Activated CD4-positive, CD25-positive, alpha-beta regulatory T cell (primary cell): ENCODE measurements at places on chromosomes 7 and 10.

- no peak for DNase-seq
These were observed 1.1 kb downstream of the HTR5A start for GRCh38 chr7:155071121-155071651.

- no peak for DNase-seq
These were observed 114.2 kb downstream of the SPAG6 start for GRCh38 chr10:22459496-22459895.

DNA sequence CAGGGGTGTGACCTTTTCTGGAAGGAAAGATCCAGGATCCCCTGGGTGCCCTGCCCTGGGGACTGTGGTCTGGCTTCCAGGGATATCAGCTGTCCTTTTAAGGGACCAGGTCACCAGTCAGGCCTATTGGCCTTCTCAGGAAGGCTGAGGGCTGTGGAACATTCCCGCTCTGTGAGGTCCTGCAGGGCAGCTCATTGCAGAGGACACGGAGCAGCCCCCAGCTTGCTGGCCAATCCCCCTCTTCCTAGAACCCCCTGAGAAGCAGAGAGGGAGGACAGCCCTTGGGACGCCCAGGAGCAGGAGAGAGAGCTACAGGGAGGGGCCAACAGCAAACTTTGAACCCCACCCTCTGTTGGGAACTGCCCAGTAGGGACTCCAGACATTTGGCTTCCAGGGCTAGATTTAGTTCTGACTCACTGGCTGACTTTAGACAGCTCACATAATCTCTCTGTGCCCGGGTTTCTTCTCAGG is 67.9 kb upstream of the COL13A1 start:
- DNase-seq = no peak

DNA sequence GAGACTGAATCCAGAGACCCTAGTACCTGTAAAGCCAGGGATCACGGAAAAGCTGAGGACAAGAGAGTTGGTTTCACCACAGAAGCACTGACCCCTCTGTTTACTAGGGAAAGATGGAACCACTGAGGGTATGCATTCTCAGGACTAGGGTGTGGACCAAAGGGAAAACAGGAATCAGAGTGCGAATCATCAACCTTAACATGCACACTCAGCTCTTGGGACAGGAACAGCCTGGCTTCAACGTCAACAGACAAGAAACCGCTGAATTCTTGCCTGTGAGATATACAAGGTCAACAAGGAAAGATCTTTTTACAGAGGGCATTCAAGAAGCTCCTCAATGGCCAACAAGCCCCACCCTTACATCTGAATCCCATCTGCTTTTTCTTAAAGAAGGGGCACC is 14.9 kb downstream of the TNRC18 start:
- no peak for DNase-seq

GRCh38 chr10:116287906-116288501 is 15.0 kb upstream of the GFRA1 start:
- no peak for DNase-seq

DNA sequence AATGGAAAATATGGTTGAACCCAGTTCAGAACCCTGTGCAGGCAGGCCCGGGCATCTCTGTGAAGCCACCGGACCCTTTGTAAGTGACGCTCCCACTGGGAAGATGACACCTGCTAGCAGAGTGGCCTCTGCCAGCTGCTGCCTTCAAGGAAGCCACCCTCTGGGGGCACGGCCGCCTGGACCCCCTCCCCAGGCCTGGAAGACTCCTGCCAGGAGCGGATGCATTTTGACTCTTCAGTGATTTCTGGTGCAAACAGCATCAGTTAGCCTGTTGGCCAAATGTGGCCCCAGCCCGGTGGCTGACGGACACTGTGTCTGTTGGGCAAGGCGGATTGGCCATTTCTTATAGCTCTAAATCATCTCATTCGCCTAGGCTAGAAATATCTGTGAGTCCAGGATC is 514.1 kb upstream of the FOXK1 start:
- DNase-seq = no peak

GRCh38 chr7:12291870-12292269 is 80.8 kb downstream of the TMEM106B start:
- no peak for DNase-seq

- no peak for DNase-seq
These were observed 48.5 kb upstream of the NXPH1 start for GRCh38 chr7:8384901-8385300.

GRCh38 chr10:2953495-2953894 is 113.9 kb upstream of the PFKP start:
- DNase-seq = no peak

DNA sequence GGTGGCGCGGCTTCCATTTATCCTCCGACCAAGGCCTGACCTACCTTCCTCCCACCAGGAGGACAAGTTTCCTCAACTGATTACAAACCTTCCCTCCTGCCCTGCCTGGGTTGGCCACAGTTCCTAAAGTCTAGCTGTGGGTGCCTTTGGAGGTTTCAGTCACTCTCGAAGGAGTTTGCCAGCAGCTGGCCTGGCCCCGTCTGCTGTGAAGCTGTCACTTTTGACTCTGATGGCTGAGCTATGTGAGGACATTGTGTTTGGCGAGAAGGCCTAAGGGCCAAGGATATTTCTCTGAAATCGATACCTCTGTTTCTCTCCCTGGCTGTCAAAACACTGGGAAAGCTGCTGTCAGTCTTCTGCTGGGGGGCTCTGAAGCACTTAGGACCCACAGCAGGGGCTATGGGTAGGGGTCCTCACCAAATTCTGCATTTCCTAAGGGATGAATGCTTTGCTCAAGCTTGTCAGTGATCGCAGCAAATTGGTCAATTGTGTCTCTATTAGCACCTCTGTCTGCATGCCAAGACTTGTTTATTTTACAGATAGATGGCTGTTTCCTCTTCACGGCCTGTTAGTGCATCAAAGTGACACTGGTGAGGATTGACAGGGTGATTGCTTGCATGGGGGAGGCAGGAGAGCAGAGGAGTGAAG is 31.9 kb upstream of the SAMD8 start:
- DNase-seq = no peak

- no peak for DNase-seq
These were observed 171.8 kb downstream of the SEMA3D start for GRCh38 chr7:85014936-85015660.

DNA sequence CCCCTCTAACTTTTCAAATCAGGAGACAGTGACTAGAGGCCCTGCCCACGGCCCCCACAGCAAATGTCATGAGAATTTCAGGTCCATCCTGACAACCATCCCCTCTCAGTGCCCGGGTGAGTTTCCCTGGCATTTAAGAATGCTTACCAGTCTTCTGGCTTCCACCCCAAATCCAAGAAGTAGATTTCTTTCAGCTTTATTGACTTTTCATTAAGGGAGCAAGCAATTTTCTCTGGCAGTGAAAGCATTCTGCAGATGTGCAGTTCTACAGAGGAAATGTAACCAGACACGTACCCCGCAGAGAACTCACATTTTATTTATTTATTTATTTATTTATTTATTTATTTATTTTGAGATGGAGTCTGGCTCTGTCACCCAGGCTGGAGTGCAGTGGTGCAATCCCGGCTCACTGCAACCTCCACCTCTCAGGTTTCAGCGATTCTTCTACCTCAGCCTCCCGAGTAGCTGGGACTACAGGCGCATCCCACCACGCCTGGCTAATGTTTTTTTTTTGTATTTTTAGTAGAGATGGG is 120.9 kb upstream of the KCTD7 start:
- DNase-seq = no peak

DNA sequence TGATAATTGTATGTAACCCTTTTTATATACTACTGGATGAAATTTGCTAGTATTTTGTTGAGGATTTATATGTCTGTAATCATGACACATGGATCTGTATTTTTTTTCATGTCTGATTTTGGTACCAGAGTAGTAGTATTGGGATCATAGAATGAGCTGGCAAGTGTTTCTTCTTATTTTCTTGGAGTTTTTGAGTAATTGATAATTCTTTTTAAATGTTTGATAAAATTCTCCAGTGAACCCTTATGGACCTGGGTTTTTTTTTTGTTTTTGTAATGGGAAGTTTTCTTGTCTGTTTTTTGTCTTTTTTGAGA is 28.4 kb downstream of the ZNF33A start:
- DNase-seq = no peak

DNA sequence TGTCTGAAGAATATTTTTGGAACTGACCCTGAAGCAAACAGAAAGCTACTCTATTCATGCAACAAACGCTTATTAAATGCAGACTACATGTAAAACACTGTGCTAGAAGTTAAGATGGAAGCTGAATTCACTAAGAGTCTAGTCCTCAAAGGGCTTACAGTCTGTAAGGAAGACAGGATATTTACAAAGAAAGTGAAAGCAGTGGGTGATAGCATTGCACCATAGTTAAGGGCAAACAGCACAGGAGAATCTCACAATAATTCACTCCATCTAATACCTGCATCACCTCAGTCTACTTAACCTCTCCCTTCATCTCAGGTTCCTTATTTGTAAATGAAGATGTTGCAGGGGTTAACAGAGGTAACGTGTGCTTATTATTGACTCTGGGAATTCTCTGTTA is 360.0 kb upstream of the AOAH start:
- no peak for DNase-seq

- no peak for DNase-seq
These were observed 112.7 kb upstream of the AMPH start for GRCh38 chr7:38743899-38744298.

GRCh38 chr10:6071181-6072175 is 9.3 kb upstream of the IL2RA start:
- no peak for DNase-seq

DNA sequence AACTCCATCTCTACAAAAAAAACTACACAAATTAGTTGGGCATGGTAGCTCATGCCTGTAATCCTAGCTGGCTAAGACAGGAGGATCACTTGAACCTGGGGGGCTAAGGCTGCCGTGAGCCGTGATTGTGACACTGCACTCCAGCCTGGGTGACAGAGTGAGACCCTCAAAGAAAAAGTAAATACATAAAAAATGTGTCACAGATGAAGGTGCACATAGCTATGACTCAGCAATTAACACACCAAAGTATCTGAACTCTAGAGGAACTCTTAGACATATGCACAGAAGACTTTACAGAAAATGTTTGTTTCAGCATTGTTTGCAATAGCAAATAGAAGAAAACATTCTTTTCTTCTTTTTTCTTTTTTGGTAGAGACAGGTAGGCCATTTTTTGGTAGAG is 8.3 kb downstream of the C10orf62 start:
- DNase-seq = no peak

DNA sequence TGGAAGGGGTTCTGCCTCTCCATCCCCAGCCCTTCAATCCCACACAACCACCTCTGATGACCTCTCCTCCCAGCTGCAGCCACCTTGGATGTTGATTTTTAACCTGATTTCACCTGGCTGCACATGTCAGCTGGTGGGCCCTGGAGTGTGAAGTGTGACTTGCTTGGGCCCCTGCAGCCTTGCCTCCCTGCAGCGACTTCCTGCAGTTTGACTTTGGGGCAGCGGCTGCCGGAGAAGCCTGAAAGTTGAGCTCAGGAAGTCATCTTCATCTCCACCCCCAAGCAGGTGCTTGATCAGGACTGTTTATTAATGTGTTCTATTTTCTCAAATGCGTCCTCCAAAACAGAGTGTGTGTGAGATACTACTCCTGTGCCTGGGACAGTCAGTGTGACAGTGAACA is 675.2 kb upstream of the GALNT17 start:
- no peak for DNase-seq

GRCh38 chr10:128300290-128300824 is 174.1 kb upstream of the MKI67 start:
- DNase-seq = no peak

GRCh38 chr7:47685712-47686376 is 103.9 kb upstream of the TNS3 start:
- DNase-seq = no peak
